ENCODE measurements at places on chromosomes 1 and 21.

GRCh38 chr1:200778766-200779165 lies 40.1 kb downstream of the CAMSAP2 start:
- DNase-seq, result no peak

DNA sequence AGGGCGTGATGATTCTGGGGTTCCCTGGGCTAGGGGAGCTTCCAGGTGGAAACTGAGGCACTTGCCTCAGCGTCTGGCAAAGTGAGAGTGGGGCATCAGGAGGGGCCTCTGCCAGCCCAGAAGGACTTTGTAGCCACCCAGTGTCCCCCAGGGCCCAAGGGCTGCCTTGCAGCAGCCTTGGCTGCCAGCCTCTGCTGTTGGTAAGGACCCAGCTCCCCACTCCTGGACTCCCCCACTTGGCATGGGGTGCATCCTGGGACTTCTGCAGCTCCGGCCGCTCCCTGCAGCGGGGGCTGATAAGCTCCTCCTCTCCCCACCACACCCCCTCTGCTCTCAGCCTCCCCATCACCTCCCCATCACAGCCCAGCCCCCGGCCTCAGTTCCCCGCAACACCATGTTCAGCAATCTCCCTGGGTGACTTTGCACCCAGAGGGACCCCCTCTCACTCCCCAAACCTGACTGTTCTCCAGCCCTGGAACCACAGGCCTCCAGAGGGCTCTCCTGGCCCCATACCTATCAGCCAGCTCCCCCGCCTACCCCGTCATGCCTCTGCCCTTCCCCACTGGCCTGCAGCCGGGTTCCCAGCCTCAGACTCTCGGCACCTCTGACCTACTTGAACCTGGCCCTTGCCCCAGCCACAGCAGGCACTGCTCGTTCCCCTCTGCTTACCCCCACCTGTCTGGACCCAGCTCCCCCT lies 113.0 kb downstream of the CRYAA start:
- DNase-seq, result no peak

DNA sequence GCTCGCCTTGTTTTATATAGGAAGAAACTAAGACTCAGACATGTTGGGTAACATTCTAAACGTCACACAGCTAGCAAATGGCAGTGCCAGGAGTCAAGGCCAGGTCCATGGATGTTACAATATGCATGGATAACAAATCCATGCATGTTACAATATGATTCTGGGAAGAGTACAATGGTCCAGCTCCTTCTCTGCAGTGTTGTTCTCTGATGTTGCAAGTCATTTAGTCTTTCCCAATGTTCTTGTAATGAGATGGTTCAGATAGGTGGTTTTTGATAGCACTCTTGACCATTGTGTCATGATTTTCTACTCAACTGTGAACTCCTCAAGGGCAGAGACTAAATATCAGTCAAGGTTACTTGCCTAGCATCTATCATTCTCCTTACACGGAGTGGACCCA lies 15.7 kb upstream of the LRRN2 start:
- no peak for DNase-seq

GRCh38 chr1:145771056-145771455 lies 51.8 kb downstream of the CD160 start:
- no peak for DNase-seq

DNA sequence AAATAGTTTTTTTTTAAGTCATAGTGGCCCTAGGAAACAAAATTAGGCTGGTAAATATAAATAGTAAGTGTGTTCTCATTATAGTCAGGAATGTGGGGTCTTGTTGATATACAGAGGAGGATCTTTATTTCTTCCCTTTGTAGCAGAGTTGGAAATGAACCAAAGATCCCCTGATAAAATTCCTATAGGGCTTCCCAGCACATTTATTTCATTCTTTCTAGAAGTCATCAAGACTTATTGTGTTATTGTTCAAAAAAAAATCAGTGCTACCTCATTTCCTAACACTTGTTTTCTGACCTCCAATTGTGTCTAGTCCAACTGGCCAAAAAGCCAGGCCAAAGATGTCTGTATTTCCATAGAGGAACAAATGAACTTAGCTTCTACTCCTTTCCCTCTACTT lies 7.6 kb upstream of the PLEKHO1 start:
- no peak for DNase-seq

DNA sequence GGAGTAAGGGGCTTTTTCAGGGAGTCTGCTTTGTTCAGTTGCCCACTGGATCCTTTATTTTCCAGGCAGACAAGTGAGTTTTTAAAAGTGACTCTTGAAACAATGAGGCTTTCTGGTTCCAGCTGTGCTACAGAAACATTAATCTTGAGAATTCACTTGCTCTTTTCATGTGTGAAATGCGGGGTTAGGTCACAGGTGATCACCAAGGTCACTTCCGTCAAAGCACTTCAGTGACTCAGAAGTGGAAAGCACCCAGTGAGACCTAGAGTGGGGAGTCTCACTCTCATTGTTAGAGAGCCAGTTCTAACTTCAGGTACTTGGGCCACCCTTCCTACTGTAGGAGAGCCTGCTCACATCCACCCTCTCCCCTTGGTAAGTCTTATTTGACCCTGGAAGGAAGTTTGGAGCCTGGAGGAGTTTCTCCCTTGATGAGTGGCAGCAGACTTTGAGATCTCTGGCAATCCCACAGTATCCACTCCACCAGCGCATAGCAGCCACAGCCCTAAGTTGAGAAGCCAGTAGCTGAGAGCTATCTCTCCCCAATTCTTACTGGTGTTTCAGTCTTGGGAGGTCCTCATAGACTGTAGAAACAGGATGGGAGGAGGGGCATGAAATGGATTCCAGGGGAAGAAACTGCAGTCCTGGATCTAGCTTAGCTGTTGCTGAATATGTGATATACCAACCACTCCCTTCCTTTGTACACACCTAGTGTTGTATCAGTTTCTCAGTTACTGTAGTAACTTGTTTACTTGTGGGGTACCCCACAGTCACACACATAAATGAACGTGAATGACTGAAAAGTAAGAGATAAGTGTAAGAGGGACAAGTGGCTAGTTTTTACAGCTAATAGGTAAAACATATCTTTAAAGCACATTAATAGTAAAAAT lies 3.1 kb downstream of the TACSTD2 start:
- peak; percentile 4 for DNase-seq

- no peak for DNase-seq
Observed at GRCh38 chr1:234578735-234579134, 31.2 kb downstream of the IRF2BP2 start.

GRCh38 chr1:109263234-109263596 lies 13.9 kb downstream of the CELSR2 start:
- no peak for DNase-seq

DNA sequence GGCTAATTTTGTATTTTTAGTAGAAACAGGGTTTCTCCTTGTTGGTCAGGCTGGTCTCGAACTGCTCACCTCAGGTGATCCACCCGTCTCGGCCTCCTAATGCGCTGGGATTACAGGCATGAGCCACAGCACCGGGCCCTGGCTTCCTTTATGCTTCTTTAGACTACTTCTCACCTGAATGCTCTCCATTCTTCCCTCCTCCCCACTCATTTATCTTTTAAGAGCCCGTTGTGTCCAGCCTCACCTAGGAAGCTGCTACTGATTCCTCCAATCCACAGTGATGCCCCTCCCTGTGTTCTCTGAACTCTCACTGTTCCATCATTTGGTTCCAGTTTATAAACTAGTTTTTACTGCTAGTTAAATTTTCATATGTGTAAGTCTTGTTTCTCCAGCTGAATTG lies 44.9 kb upstream of the NR5A2 start:
- DNase-seq, result no peak

DNA sequence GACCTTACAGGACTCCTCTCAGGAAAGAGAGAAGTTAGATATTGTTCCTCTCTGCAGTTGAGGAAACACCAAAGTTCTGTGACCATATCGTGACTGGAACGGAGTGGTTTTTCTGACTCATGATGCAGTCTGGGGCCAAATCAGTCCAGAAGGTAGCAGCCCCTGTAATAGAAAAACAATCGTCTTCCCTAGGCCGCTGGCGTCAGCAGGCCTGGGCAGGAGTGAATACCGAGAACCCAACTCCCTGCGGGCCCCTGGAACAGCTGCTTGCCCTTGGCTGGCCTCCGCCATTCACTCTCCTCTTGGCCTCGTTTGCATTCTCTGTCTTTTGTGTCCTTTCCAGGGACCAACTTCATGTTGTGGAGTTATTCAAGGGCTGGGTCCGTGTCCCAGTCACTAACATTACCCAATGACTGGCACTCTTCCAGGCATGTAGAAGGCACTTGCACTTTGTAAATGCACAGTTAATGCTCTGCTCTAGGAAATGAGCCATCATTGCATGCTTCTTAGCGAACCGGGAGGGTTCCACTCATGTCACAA lies 10.9 kb upstream of the CD101 start:
- no peak for DNase-seq

DNA sequence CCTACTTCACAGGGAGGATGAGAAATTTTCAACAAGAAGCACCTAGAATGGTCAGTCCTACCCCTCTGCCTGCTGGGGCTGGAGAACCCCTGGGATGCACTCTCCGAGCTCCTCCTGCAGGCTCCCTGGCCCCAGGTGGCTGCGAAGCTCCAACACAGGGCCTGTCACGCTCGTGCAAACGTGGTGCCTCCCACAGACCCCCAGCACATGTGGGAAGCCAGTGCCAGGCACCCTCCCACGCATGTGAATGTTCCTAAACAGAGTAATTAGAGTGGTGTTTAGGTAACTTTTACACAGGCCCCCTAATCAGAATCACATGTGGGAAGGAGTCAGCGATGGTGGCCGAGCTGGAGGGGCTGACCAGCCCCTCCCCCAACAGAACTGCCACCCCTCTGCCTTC lies 28.4 kb downstream of the GLIS1 start:
- DNase-seq, result no peak

DNA sequence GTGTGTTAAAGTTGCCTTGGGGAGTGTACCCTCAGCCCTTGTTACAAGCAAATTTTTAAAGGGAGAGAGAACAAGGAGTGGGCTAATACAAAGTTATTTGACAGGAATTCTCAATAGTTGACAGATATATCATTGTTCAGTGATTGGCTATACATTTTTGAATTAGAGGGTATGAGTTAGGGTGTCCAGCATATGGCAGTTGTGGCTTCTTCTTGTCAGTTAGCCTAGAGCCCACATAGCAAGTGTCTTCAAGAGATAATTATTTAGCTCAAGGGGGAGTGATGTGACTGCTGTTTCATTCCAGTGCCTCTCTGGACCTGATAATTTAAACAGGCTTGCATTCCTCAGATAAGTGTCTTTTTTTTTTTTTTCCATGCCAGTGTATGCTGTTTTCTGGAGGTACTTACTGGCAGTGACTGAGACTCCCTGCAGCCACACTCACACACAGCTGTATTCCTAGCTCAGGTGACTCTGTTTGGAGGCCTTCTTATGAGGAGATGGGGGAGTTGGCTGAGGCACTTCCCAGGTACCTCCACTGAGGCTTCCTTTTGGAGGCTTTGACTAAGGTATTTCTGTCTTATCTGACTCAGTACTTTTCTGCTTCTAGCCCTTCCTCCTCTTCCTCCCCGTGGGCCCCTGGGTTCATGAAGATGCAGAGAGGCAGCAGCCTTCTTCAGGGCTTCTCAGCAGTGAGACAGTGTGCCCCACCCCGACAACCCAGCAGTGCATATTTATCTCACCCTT lies 32.3 kb downstream of the IVNS1ABP start:
- DNase-seq, result no peak

- no peak for DNase-seq
Observed at GRCh38 chr1:36149973-36150295, 648 bp upstream of the TRAPPC3 start.

DNA sequence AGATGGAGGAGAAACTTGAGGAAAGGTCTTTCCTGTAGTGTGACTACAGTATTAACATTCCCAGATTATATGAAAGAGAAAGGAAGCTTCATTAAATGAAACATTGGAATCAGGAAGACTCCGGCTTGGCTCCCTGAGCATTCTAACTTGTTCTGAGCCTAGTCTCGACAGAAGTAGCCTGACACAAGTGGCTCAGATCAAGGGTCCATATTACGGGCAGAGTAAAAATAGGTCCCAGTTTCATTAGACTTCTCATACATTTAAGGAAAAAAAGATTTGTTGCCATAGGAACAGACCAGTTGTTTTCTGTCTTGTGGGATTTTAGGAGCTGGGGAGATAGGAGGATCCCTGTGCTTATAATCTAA lies 12.8 kb downstream of the SMAP2 start:
- no peak for DNase-seq

GRCh38 chr21:34881421-34881820 lies 167.7 kb downstream of the RUNX1 start:
- DNase-seq, result no peak

- no peak for DNase-seq
Observed at GRCh38 chr1:163933437-163933836, 611.7 kb downstream of the NUF2 start.

- DNase-seq, result no peak
Observed at GRCh38 chr1:42469727-42470126, 6.6 kb downstream of the CCDC30 start.

DNA sequence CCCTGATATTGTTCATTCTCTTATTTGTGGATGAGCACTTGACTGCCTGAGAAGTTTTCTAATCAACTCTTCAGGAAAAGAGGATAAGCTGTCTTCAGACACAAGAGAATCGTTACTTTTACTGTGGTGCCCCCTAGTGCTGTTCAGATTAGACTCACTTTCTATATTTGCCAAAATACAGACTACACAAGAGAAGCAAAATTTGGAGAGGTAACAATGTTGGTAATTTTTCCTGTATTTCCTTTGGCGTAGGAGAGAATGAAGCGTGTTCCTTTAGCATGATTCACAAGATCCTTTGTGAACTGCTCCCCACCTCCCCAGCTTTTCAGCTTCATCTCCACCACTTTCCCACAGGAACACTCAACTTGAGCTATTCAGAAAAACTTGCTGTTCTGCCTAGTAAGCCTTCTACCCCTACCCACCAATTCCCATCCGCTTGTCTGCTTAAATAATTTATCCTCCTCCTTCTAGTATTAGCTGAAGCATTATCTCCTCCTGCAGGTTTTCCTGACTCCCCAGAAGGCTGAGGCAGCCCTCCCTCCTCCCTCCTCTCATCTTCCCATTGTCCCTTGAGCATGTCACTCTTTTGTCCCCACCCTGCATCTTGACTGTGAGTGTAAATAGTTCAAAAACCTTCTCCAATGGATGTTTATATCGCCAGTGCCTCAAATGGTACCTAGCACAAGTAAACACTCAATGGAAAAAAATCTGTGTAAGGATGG lies 4.5 kb downstream of the TNFSF4 start:
- DNase-seq, result no peak

- DNase-seq, result no peak
Observed at GRCh38 chr1:226476648-226477319, 68.9 kb upstream of the PARP1 start.
